Nucleus accumbens (tissue), 56 donors: ENCODE measurements at places on chromosomes 2 and 18.

DNA sequence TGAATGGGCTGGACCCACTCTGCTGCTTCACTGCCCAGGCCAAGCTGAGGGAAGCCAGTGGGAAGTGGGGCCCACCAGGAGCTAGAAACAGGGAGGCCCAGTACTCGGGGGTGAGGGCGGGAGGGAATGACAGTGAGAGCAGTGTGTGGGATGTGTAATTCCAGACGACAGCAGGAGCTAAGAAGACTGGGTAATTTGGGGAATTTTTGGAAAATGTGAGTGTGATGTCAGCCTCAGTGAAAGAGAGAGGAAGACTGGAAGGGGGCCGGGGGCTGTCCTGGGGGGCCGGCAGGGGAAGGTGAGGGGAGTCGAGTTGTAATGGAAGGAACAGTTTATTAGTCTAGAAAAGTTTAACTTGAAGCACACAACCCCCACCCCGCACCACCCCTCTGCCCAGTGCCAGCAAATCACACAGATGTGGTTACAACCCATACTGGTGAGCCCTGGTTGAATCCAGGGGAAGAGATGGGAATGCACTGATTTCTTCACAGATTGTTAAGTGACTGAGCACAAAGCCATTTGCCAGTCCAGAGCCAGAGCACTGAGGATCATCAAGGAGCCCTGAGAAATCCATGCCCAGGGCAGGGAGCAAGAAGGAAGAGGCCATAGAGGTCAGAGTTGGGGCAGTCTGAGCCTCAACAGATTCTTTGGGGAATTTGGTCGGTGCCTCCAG, 76.7 kb upstream of the PKDCC start:
- DNase-seq: no peak

GRCh38 chr18:76317136-76317535, 177.9 kb downstream of the ZNF516 start:
- DNase-seq: no peak

- DNase-seq: no peak
These were observed 36.8 kb downstream of the DPP4 start for GRCh38 chr2:162037028-162037795.

DNA sequence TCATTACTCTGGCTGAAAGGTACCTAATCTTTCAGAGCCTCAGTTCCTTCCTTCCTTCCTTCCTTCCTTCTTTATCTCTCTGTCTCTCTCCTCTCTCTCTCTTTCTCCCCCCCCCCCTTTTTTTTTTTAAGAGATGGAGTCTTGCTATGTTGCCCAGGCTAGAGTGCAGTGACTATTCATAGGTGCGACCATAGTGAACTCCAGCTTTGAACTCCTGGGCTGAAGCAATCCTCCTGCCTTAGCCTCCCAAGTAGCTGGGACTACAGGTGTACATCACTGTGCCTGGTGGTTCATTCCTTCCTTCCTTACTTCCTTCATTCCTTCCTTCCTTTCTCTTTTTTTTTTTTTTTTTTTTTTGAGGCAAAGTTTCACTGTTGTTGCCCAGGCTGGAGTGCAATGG, 64.3 kb upstream of the MAP4K3 start:
- DNase-seq: no peak

DNA sequence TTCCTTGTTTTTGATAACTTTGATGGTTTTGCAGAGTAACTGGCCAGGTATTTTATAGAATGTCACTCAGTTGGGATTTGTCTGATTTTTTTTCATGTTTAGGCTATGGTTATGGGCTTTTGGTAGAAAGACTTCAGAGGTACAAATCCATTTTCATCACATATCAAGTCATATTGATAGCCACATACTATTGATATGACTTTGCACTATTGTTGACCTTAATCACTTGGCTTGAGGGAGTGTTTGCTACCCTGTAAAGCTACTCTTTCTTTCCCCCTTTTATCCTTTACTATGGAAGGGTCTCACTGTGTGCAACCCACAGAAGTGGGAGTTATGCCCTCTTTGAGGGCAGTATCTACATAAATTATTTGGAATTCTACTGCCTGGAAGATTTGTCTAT, 109.8 kb downstream of the BABAM2 start:
- DNase-seq: no peak

DNA sequence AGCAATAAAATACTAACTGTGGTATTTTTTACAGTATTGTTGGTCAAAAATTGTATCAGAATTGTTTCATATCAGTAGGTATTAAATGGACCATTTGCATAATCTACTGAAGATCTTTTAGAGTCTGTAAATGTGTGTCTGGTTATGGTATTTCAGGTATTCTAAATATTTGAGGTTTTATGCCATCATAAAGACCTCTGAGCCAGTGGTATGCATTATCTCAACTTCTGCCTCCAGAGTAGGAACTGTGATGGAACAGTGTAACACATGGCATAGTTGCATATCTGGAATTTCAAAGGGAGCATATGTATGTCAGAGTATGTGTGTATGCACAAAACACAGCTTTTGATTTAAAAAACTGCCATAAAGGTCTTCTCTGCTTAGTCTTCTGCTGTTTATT, 15.4 kb downstream of the GREB1L start:
- no peak for DNase-seq

DNA sequence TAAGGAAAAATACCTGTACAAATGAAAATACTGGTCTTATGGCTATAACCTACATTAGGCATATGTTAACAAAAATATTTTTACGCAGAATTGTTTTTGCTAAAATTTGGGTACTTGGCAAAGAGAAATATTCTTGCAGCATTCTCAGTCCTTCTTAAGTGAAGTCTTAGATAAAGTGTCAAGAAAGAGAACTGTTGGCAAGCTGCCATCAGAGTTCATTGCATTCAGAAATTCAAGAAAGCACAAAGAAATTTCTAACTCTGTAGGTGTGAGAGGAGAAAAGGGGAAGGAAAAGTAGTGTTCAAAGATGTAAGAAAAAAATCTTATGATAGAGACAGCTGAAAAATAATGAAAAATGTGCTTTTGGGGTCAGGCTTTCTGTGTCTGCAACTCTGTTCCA, 86.7 kb downstream of the IRS1 start:
- no peak for DNase-seq

DNA sequence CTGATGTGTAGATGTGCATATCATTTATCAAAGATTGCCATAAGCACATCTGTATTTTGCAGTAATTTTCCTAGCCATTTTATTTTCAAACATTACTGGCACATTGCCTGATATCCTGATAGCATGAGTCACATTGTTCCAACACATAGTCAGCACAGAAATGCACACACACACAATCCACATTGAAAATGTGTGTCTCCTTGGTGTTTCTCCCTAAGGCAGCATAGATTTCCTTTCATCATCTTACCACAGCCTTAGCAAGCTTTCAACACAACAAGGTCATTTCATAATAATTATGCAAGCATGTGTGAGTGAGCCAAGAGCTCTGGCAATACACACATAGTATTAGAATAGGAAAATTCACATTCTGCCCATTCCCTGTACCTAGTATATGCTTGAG, 245.4 kb upstream of the MEIS1 start:
- no peak for DNase-seq

DNA sequence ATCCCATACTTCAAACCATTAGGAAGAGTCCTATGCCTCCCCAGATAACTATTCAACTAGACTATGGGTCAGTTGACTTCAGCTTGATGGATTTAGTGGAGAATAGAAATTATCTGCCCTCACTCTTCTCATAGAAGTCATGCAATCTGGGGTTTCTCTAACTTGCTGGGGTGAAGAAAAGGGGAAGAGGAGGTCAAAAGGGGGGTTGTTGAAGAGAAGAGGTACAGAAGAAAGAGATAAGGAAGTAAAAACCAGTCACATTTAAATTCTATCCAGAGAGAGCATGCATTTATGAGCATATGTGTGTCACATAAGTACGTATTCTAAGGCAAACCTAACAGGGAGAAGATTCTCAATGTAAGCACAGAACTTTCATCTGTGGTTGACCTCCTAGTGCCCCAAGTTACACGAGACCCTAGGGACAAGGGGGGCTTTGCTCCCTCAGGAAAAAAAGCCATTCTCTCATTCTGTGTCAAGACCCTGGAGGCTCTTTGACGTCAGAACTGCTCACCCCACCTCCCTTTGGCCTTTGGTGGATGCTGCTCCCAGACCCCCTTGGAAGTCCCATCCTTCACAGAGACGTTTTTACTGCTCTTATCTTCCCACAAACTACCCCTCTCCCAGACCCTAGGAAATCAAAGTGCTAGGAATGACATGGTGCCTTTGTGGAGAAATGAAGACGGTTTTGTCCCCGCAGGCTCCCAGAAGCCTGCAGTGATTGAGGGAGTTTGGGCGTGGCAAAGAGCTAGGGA, 236.8 kb upstream of the TNP1 start:
- DNase-seq: no peak

GRCh38 chr2:26971911-26972786, 1.7 kb downstream of the MAPRE3 start:
- DNase-seq: no peak

GRCh38 chr18:11668441-11669169, 20.5 kb upstream of the GNAL start:
- DNase-seq: no peak
